GM12865 (cell line): ENCODE measurements at places on chromosomes 16 and 17.

- peak; percentile 31 for DNase-seq
Observed at GRCh38 chr16:426115-426905, 861 bp downstream of the RAB11FIP3 start.

DNA sequence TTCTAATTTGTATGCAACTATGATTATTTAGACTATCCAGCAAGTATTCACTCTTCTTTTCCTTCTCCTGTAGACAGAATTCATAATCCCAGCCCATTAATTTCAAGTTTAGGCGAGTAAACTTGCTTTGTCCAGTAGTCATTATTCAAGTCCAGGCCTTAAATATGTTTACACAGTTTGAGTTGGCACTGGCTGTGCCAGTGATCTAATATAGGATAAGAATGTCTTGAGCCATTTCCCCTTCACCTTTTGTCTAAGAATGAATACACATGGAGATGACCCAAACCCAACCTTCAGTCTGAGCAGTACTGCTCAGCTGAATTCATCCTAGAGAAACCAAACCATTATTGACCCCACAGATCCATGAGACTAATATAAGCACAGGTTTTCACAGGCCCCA is 930.4 kb upstream of the CDH8 start:
- DNase-seq: no peak

- DNase-seq: no peak
Observed at GRCh38 chr17:78644931-78645351, 67.7 kb upstream of the DNAH17 start.

DNA sequence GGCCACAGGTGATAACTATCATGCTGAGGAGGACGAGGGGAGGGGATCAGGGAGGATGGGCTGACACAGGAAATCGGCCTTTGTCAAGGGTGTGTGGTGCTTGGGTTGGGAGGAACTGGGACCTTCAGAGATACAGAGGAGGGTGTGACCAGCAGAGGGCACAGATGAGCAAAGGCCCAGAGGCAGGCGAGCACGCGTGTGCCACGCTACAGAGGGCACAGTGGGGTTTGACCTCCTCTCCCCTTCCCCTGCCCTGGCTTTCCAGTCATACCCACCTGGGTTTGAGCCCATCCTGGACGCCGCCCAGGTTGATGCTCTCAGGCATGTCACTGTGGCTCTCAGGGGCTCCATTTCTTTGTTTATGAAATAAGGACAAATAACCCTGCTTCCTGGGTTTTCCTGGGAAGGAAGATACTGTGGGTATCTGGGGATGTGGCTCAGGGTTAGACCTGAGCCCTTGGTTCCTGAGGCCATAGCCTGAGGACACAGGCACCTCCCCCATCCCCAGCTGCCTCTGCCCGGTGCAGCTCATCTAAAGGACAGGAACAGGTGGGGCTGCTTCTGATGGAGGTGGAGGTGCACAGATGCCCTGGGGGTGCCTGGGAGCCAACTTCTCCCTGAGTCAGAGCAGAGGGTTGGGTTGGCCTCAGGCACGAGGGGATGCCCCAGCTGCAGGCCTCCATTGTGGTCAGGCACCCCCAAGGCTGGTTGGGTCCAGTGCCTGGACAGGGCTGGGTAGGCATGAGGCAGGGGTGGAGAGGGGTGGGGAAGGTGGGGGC is 51.8 kb downstream of the BEAN1 start:
- DNase-seq: peak; percentile 76

- DNase-seq: no peak
Observed at GRCh38 chr16:84598360-84598759, 19.5 kb downstream of the COTL1 start.

DNA sequence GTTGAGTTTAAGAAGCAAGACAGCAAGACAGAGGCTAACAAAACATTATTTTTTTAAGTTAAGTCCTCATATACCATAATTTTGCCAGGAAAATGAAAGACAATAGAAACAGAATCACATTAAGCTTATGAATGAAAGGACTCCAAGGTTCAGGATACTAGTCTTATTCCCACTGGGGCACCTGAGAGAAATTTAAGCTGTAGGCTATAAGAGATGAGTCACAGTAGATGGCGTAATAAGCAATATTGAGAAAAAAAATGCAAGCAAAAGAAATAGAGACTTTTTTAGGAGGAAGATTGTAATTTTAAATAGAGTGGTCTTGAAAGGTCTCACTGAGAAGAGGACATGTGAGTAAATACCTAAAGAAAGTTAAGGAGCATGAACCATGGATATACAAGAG is 57.1 kb upstream of the KIF2B start:
- DNase-seq: no peak

DNA sequence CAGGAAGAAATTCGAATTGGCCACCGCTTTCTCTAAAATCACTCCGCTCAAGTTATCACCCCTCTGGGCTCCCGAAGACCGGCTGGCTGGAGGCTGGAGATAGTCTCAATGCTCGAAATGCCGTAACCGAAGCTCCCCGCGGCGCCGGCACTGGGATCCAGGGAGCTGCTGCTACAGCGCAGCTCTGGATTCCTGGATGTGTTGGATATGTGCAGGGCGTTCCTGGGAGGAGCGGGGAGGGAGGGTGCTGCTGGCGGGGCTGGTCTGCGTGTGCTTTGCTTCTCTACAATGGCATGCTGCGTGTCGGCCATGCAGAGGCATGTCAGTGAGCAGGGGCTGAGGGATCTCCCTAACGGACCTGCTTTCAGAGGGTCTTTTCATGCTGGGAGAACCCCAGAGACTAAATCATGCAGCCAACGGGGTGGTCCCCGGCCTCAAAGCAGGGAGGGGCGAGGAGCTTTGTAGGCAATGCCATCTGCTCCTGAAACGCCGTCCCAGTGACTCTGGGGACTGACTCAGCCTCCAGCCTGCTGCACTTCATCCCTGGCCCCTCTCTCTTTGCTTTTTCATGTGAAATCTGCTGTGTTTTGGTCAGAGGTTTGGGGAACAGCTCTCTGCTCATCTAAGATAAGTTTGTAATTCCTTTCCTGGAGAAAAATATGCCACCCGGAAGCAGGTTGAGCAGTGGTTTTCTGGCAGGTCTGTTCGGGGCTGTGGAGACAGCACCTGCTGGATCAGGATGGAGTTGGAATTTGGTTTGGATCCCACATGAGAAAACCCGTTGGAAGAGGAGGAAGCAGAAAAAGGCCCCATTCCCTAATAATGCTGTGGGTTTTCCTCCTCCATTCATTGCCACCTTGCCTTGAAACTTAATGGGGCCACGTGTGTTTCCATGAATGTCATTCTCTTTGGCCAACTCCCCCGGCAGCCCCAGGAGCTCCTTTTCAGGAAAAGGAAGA is 311.4 kb downstream of the SEC14L1 start:
- peak; percentile 43 for DNase-seq

DNA sequence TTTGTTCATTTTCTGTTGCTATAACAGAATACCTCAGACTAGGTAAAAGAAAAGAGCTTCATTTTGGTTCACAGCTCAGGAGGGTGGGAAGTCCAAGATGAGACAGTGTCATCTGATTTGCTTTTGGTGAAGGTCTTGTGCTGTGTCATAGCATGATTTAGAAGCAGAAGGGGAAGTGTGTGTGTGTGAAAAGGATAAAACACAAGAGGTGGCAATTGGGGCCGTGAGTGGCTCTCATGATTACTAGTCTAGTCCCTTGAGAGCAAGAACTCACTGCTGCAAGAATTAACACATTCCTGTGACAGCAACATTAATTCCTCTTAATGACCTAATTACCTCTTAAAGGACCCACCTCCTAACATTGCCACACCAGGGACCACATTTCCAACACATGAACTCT is 8.3 kb downstream of the SLC35G3 start:
- peak; percentile 67 for DNase-seq

- no peak for DNase-seq
Observed at GRCh38 chr17:50386510-50386909, 10.8 kb downstream of the LRRC59 start.

DNA sequence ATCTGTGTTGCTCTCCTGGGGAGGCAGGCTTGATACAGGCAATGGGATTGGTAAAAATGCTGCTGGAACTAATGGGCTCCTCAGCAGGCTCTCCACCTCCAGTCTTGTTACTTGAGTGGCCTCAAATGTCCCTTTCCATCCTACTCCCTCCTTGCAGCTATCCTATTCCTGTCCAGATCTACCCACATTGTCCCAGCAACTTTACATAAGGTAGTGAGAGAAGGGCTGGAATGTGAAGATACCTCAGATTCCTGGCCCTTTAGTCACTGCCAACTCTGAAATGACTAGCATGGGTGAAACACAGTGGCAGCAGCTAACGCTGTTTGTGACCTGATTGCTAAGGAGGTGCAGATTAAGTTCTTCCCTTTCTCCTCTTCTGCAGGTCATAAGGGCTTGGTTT is 210.1 kb upstream of the HS3ST4 start:
- DNase-seq: no peak
